Activated T-helper 1 cell treated with anti-CD3 and anti-CD28 coated beads, Interleukin-2, amount 50 U/mL, for 16 hours (primary cell): ENCODE measurements at places on chromosomes 2 and 18.

DNA sequence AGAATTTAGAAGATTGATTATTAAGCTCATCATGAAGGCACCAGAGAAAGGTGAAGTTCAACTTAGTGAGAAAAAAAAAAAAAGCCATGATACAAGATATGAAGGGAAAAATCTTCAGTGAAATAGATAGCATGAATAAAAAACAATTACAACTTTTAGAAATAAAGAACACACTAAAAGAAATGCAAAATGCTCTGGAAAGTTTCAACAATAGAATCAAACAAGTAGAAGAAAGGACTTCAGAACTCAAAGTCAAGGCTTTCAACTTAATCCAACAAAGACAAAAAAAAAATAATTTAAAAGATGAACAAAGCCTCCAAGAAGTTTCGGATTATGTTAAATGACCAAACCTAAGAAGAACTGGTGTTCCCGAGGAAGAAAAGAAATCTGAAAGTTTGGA, 105.5 kb downstream of the GRB14 start:
- no peak for DNase-seq

DNA sequence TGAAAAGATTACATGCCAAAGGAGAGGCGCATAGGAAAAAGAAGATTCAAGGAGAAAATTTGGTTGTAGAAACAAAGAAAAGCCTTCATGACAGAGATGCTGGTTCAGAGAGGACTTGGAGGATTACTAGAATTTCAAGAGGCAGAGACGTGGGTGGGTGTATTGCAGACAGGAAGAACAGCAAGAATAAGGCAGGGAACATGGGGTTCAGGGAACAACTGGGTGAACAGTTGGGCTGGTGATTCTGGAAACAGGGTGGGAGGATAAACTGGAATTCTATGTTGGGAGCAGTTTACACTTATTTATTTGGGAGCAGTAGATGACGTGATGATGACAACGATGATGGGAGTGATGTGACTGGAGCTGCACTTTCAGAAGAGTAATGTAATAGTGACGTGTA, 18.4 kb upstream of the GMCL1 start:
- no peak for DNase-seq

- DNase-seq: no peak
These were observed 155.9 kb downstream of the DPP10 start for GRCh38 chr2:114598329-114598728.

GRCh38 chr18:9849407-9850283, 36.1 kb upstream of the TXNDC2 start:
- no peak for DNase-seq

- DNase-seq: no peak
These were observed 202.4 kb downstream of the ARL6IP6 start for GRCh38 chr2:152920846-152921245.

GRCh38 chr2:44110444-44110843, 58.2 kb upstream of the PPM1B start:
- DNase-seq: no peak
